ENCODE measurements at places on chromosomes 16 and 17. TPM values are rescaled to one million over a fixed set of nuclear protein-coding genes. Genes with fewer than 3 reads are reported as not detected.

Gene KRTAP9-2
- total RNA-seq, result not detected

Gene RAC3
- 3.6 TPM for total RNA-seq

GRCh38 chr16:31862761-31863160 is 10.8 kb upstream of the ZNF267 start:
- no peaks in the 10 kb centered on the region for H3K27me3 ChIP-seq
- H3K36me3 ChIP-seq, result no peaks in the 10 kb centered on the region
- no peak overlapping the region for H3K27ac ChIP-seq

GRCh38 chr16:23257682-23258081 is 44.4 kb upstream of the SCNN1B start:
- DNase-seq, result no peak
- no peak overlapping the region for H3K4me3 ChIP-seq
- H3K4me1 ChIP-seq, result no peaks in the 10 kb centered on the region
- peaks cover 2% of the 10 kb centered on the region for H3K27me3 ChIP-seq
- H3K27ac ChIP-seq, result no peak overlapping the region
